ENCODE measurements at places on chromosomes 2 and 18.

DNA sequence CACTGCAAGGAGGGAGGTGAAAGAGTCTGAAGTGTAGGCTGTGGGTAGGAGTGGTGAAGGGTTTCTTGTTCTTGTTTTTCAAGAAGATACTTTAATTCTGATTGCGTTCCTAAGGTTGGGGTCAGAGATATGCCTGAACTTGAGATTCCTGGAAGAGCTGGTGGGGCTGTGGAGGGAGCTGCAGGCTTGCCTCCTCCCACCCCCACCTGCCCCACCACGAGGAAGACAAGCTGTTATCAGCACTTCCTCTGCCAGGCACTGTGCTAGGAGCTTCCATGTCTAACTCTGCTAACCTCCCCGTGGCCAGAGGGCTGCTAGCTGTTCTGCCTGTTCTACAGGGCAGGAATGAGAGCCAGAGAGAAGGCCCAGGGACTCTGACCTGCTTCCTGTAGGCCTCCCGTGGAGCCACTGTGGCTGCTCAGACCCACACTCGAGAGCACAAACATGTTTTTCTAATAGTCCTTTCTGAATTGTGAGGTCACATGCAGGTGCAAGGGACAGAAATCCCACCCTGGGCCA, 13.7 kb downstream of the ANKRD23 start:
- no peak for DNase-seq

DNA sequence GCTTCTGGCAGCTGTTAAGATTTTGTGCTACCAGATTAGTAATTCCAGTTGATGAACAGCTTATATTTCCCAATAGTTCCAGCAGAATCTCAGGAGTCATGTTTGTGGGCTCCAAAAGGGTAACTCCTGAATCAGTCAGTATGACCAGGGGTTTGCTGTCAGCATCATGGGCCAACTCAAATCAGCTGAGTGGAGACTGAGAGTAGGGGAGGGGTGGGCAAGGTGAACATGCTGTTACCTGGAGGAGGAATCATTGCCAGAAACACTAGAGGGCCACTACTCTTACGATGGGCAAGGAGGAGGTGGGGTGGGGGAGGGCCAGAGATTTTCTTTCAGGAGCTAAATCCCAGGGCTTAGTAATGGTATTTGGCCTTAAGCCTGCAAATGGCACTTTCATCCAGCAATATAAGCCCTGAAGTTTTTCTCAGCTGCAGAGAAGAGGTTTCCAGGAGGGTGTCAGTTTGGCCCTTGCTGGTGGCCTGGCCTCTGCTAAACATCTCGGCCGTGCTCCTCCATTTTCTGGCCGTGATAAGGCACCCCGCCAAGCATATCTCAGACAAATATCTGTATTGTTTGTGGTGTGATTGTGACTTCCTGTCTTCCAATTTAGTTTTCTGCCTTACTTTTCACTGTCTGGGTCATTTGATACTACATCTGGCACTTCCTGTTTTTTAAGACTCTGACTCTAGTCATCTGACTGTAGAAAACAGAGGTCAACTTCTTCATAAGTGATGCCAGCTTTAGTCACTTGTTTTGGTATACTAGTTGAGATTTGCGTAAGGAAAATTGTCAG, 120.5 kb upstream of the CXCR4 start:
- peak; percentile 52 for DNase-seq

GRCh38 chr2:62964050-62964449, 86.6 kb upstream of the OTX1 start:
- DNase-seq = no peak

DNA sequence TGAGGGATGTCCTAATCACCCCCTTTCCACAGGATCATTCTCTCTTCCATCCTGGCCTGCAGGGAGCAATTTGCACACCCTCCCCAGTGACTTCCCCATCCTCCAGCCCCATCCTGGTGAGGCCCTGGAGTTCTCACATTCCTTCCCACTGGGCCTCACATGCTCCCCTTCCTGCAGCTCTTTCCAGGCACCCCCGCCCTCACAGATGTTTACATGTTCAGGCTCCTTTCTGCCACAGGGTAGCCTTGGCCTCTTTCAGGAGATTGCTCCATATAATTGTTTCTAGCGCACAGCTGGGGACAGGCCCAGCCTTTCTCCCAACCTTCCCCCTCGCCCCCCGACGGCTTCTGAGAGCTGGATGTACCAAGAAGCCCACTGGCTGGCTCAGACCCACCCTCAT, 288.4 kb upstream of the TRIB2 start:
- no peak for DNase-seq

DNA sequence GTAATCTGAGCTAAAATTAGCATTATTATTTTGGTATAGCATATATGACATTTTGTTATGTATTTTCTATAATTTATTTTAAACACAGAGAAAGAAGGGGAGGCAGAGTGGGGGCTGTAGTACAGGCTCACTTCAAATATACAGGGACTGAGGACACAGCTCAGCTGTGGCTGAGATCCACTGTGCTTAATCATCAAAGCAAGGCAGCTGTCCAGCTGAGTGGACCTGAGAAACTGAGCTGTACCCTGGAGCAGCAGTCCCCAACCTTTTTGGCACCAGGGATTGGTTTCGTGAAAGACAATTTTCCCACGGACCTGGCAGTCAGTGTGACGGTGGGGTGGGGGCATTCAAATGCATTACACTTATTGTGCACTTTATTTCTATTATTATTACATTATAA, 687.2 kb downstream of the RNF144A start:
- DNase-seq = no peak

- DNase-seq = no peak
Observed at GRCh38 chr18:39414009-39414700, 1848.6 kb upstream of the CELF4 start.

DNA sequence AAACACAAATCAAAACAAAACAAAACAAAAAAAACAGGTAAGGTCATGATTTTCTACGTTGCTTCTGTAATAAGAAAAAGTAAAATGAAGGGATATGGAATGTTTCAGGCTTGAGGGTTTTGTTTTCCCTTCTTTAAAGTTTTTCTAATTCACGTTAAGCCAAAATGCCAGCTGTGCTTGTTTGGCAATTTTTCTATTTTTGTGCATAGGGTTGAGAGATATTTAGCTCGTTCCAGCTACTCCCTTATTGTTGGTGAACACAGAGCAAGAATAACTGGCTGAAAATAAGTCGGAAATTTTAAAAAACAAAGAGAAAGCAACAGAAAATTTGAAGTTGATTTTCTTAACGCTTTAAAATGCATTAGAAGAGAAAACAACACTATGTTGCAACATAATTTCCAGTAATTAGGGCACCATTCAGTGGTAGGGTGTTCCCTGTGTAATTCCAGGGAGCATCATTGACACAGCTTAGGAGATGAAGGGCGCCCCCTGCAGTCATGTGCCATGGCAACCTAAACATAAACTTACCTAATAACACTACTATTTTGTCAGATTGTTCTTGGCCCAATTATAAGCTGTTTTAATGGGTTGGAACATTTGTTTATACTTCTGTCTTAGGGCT, 99.5 kb downstream of the DTNA start:
- no peak for DNase-seq

DNA sequence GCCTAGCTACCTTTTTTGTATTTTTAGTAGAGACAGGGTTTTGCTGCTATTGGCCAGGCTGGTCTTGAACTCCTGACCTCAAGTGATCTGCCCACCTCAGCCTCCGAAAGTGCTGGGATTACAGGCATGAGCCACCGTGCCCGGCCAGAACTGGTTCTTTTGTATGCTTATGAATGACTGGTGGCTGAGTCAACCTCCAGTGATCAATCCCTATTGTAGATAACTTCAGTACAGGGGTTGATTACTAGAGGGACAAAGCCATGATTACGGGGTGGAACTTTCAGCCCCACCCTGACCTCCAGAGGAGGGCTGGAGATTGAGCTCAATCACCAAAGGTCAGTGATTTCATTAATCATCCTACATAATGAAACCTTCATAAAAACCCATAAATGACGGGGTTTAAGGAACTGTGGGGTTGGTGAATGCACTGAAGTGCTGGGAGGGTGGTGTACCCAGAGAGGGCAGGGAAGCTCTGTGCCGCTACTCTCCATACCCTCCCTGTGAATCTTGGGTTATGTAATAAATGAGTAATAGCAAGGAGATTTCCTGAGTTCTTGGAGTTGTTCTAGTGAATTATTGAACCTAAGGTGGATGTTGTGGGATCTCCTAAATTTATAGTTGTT, 281.8 kb upstream of the CXCR4 start:
- no peak for DNase-seq

DNA sequence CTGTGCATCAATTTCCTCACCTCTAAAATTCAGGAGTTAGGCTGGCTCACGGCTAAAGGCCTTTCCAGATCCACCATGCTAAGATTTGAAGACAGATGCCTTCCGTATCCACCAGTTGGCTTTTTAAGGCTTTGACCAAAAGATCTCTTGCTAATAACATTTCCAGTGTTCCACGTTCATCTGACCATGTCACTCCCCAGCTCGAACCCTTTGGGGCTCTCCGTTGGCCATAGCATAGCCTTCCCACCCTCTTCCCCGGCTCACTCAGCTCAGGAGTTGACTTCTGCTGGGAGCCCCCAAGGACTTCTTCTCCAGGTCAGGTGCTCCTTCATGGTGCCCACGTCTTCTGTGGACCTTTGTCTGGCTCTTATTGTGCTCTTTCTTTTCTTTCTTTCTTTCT, 53.3 kb downstream of the MYCN start:
- DNase-seq = no peak

GRCh38 chr2:127695491-127696472, 5.5 kb upstream of the SFT2D3 start:
- DNase-seq = no peak

- peak; percentile 20 for DNase-seq
Observed at GRCh38 chr2:173355132-173355865, 627 bp downstream of the CDCA7 start.

DNA sequence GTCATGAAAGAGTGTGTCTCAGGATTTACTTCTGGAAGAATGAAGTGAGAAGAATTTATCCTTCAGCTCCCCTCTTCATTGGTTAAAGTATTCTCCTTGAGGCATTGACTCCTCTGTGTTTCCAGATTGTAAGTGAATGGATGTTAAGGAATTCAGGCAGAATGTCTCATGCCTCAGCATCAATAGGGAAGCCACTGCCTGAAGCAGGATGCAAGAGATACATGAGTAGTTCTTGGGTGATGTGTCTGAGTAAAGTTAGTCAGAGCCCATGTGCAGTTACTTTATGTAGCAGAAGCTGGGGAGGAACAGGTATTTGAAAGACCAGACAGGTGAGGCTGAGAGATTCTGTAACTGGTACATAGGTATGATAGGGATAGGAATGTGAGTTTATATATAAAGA, 34.0 kb upstream of the TMEFF2 start:
- no peak for DNase-seq

DNA sequence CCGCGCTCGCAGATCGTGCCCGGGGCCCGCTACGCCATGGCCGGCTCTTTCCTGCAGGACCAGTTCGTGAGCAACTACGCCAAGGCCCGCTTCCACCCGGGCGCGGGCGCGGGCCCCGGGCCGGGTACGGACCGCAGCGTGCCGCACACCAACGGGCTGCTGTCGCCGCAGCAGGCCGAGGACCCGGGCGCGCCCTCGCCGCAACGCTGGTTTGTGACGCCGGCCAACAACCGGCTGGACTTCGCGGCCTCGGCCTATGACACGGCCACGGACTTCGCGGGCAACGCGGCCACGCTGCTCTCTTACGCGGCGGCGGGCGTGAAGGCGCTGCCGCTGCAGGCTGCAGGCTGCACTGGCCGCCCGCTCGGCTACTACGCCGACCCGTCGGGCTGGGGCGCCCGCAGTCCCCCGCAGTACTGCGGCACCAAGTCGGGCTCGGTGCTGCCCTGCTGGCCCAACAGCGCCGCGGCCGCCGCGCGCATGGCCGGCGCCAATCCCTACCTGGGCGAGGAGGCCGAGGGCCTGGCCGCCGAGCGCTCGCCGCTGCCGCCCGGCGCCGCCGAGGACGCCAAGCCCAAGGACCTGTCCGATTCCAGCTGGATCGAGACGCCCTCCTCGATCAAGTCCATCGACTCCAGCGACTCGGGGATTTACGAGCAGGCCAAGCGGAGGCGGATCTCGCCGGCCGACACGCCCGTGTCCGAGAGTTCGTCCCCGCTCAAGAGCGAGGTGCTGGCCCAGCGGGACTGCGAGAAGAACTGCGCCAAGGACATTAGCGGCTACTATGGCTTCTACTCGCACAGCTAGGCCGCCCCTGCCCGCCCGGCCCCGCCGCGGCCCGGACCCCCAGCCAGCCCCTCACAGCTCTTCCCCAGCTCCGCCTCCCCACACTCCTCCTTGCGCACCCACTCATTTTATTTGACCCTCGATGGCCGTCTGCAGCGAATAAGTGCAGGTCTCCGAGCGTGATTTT, 7.6 kb downstream of the TBR1 start:
- DNase-seq = no peak

DNA sequence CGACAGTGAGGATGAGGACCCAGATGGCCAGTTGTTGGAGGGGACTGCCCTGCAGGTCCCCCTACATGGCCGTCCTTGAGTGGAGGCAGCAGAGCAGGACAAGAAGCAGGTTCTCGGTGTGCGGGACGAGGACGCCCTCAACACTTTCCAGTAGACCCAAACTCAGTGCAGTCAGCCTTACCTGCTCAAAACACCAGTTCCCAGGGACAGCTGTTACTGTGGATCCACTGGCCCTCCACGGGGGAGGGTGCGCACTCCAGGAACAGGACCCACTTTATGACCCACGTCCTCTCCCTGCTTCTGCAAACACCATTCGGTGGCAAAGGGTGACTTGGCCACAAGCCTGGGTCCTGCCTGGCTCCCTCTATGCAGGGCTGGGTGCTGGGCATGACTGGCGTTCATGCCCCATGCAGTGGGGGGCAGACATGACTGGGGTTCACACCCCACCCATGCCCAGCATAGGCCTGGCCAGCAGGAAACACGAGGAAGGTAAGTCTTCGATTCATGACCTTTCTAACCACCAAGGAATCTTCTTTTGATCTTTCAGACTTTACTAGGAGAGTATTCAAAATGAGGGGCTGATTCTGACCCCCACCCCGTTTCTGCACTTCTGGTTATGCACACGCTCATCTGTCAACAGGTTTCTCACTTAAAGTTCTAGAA, 233.7 kb downstream of the HDAC4 start:
- DNase-seq = no peak

DNA sequence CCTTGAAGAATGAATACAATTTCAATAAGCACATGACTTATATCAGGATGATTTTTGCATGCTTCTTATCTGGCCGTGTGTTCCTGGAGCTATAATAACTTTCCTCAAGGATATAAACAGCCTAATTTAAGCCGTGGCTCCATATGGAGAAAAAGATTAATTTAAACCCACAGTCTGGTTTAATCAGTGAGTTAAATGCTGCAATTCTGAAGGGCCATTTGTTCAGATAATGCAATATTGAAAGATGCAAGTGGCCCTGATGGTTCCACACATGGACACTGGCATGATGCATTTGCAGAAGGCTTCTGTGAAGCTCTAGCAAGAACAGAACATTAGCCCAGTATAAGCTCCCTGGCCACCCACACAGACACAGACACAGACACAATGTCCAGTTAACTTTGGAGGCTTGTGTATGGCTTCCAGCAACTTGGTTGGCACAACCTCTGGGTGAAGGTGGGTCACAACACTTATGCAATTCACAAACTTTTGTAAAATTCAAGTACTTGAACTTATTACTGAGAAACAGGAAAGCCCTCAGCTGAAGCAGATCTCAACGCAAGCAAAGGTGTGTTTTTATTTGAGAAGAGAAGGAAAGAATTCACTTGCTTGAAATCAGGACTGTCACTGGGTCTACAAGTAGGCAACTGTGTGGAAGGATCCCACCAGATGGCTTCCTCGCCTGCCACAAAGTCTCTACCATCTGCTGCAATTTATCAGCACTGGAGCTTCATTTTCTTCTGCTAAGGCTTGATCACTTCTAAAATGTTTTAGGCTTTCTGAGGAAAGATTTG, 63.3 kb downstream of the MDH1 start:
- no peak for DNase-seq
